Ecto neural progenitor cell (in vitro differentiated cells): ENCODE measurements at places on chromosomes 12 and 14.

- no peak for DNase-seq
Measured at GRCh38 chr12:56034586-56035332, 7.0 kb upstream of the RPS26 start.

DNA sequence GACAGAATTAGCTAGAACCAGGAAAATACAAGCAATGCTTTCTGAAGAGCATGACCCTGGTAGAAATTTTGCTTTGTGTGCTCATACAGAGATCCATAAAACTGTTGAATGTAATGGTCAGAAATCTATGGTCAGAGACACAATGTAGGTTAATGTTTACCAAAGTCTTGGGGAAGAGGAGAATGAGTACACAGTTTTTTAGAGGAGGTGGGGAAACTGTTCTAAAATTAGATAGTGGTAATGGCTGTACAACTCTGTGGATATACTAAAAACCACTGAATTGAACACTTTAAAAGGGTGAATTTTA is 109.5 kb upstream of the ARHGAP5 start:
- DNase-seq = no peak

DNA sequence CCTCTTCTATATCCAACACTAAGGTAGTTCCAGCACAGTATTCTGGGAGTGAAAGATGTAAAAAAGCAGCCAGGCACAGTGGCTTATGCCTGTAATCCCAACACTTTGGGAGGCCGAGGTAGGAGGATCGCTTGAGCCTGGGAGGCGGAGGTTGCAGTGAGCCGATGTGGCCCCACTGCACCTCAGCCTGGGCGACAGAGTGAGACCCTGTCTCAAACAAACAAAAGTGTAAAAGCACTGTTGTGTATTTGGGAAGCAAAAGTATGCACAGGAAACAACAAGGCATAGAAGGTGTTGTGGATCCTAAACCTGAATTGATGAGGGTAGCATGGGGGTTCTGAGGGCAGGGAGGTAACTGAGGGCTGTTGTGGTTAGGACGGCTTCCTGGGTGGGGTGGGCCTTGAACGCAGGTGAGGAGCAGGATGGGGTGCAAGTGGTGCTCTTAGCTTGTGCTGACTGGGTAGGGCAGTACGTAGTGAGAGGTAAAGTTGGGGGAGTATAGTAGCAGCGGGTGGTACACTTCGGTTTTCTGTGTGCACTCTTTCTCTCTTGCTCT is 64.2 kb downstream of the RASSF3 start:
- no peak for DNase-seq

GRCh38 chr14:37019488-37019887 is 152.9 kb downstream of the SLC25A21 start:
- no peak for DNase-seq

GRCh38 chr14:59252772-59253500 is 64.5 kb downstream of the DAAM1 start:
- no peak for DNase-seq

GRCh38 chr14:58947814-58948445 is 240.5 kb upstream of the DAAM1 start:
- no peak for DNase-seq

DNA sequence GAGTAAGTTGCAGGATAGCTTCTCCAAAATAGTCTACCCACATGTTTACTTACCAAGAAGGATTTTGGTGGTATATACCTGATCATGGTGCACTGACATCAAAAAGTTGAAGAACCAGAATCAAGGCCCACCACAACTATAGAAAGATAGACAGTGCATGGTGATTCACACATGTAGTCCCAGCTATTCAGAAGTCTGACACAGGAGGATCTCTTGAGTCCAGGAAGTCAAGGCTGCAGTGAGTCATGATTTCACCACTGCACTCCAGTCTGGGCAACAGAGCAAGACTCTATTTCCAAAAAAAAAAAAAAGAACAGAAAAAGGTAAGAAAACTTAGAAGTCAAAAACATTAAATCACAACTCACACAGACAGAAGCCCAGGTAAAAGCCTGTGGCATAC is 422.2 kb upstream of the FOXG1 start:
- no peak for DNase-seq

DNA sequence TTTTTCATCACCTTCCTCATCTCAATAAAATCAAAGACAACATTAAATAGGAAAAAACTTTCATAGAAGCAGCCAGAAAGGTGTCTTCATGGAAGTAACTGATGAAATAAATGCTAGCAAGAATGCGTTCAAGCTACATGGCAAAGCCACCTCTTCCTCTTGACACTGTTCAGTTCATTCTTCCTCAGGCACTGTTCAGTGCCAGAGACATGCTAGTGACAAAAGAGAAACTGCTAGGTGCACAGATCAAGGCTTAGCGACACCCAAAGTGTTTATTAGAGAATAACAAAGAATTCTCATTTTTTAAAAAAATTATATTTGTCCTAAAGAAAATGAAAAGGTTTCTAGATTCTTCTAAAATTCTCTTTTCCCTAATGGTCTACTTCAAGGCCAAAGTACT is 7.2 kb downstream of the SLC11A2 start:
- DNase-seq = no peak

DNA sequence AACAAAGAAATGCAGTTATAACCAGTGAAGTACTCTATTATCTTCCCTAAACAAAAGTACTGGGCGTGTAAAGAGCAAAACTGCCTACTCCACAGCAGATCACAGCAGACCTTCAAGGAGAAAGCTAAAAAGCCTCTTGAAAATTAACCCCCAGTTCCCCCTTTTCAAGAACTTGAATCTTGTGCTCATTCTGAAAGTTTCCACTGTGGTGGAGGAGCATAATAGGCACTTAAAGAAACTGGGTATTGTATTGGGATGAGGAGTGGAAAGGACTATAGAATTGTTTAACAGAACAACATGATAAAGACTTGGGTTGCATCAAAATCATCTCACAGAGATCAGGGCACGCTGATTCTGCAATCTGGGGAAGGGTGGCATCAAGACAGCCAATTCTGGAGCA is 51.1 kb downstream of the SLC25A47 start:
- DNase-seq = no peak
